ENCODE measurements at places on chromosomes 1 and 21. TPM values are rescaled to one million over a fixed set of nuclear protein-coding genes. Genes with fewer than 3 reads are reported as not detected.

The AMPD1 gene
- 49.3 TPM for total RNA-seq

The NEGR1 gene
- total RNA-seq: 22.3 TPM

The S100A7A gene
- total RNA-seq: not detected

The DSCAM gene
- 1.9 TPM for total RNA-seq

The DIO1 gene
- total RNA-seq: not detected

The LAMB3 gene
- total RNA-seq: 0.66 TPM
